Neural progenitor cell (in vitro differentiated cells): ENCODE measurements at places on chromosomes 1 and 21.
A peak's percentile ranks its signal among the peaks of the same experiment; 100 is the strongest.

DNA sequence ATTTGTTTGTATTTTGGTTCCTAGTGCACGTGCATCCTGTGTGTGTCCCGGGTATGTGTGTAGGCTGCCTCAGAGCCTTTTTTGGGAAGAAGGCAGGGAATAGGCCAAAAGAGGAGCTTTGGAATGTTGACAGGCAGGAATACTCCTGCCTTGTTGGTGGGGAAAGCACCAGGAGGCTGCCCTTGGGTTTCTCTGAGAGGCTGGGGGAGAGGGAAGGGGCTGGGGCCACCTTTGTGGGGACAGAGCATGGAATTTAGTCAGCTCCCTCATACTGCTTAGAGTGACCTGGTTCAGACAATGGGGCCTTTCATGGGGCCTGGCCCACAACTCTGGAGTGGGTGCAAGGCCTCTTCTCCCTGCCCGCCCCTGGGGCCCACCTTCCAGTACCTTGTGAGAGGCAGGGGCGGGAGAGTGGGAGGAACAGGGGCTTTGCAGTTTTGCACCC, 31.3 kb downstream of the ACOT11 start:
- DNase-seq, result no peak

DNA sequence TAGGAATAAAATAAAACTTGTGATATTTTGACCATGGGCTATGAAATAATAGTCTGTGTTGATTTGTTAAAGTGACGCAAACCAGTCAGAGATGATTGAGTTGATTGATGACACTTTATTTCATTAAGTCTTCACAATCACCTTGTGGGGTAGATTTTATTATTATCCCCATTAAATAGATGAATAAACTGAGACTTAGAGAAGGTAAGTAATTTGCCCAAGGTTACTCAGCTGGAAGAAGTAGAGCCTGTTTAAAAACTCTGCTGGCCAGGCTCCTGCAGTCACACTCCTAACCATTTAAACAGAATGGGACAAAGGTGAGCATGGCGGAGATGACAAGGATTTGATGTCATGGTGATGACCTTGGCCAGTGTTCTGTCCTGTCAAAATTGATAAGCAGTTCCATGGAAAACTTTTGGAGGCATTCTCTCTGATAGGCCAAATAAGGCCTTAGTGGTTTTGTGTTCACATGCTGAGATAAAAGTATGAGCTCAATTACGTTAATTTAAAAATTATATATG, 22.7 kb upstream of the MCOLN3 start:
- no peak for DNase-seq

DNA sequence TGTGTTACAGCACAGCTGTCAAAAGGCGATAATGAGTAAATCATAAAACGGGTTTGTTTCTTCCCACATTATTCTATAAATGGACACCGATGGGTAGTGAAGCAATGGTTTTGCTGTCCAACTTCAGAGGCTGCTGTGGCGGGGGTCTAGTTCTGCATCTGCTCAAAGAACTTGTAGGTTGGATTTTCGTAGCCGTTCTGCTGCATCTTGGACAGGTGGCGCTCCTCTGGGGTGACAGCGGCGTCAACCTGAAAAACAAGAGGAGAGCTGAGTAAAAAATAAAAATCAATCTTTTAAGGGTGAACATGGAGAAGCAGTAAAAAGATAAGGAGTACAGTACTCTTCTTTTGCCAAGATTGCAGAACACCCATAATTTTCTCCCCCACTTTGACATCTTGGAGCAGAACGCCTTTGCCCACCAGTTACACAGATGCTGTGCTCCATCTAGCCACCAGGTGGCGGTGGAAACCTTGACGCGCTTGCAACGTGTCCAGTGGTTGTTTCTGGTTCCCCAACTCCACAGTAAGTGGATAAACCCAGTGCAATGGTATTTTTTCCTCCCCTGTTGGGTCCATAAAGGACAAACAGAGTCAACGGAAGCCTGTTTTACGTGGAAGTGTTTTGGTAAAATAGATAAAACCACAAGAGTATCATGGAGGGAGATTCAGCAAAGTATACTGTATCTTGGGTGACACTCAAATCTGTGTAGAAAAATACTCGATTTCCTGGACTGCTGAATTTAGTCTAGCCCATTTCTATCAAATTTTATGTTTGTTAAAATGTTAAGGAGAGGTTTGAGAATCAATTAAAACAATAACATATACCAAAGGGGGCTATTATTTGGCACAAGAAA, 147.0 kb downstream of the GABPA start:
- peak; percentile 57 for DNase-seq

DNA sequence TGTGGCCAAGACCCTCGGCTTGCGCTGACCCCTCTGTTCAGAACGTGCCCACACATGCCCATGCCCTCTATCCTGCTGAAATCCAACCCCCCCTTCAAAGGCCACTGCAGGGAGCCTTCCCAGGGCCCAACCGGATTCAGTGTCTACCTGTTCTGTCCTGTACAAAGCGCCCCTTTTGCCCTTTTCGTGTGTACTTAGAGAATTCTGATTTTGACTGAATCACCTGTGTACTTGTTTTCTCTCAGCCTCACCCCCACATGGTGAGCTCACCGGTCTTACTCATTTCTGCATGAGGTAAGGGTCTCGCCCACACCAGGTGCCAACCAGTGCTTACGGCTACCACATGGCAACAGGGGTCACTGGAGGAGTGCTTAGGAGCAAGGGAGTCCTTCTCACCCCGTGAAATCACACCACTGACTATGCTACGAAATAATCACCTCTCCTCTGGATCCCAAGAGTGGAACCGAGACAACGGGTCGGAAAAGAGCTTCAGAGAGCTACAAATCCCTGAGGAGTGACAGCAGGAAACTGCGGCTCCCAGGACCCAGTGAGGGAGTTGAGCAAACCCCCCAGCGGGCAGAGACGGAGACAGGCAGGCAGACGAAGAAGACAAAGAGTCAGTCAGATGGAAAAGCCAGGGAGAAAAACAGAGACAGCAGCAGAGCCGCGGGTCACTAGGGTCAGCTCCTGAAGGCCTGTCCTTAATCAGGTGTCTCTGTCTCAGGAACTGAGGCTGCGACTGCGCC, 2.1 kb upstream of the S100A2 start:
- DNase-seq, result peak; percentile 39

DNA sequence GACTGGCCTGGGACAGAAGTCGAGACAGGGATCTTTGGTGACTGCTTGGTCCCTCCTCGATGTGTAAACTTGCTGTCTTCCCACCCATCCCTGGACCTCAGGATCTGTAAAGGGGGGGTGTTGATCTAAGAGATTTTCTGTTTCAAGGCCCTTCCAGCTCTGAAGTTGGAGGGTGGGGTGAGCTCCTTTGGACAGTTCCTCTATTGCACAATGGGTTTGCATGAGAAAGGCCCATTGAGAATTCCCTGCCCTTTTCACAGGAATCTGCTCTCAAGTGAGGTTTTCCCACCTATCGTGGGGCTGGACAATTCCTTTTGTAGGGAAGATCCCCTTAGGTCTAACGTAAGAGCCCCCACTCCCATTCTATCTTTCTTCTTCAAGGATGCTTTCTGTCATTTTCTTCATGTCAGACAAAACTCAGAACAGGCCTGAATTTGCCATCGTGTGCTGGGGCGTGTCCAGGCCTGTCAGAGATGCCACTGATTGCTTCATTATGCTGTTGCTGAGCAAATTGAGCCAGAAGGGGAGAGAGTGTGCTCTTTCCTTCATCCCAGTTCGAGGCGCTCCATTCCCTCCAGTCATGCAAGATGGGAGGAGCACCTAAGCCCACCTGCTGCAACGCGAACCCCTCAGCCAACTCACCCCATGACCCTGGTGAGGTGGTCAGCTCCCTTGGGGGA, 149.9 kb upstream of the IGSF21 start:
- DNase-seq, result no peak

- peak; percentile 75 for DNase-seq
These were observed 1.2 kb upstream of the CSMD2 start for GRCh38 chr1:34166191-34166624.

DNA sequence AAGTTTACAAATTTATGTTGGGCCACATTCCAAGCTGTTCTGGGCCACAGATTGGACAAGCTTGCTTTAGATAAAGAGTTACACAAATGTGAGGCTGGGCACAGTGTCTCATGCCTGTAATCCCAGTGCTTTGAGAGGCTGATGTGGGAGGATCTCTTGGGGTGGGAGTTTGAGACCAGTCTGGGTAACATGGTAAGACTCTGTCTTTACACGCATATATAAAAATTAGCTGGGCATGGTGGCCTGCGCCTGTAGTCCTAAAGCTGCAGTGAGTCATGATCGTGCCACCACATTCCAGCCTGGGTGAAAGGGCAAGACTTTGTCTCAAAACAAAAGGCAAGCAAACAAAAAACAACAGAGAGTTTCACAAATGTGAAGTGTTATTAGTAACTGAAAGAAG, 5.9 kb upstream of the VCAM1 start:
- DNase-seq, result no peak

GRCh38 chr1:155184351-155184811, 10.7 kb downstream of the TRIM46 start:
- no peak for DNase-seq

DNA sequence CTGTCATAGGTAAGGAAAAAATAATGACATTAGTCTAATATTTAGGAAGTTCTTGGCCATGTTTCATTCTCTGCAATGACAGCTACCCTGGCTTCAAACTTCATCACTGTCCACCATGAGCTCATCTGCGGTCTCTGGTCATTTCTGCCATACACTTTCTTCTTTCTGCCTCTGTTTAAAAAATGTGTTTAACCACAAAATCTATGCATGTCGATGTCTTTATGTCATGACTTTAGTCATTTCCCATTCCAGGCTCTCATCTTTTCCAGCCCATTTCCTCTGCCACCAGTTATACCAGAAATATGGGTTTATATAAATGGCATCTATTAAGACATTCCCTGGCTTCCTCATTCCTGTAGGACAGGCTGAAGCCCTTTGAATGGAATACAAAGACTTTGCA, 68.5 kb upstream of the DUSP10 start:
- no peak for DNase-seq

- DNase-seq, result no peak
These were observed 1.1 kb downstream of the CRCT1 start for GRCh38 chr1:152515434-152515783.

GRCh38 chr21:46324390-46325072, 575 bp downstream of the PCNT start:
- DNase-seq, result peak; percentile 92

DNA sequence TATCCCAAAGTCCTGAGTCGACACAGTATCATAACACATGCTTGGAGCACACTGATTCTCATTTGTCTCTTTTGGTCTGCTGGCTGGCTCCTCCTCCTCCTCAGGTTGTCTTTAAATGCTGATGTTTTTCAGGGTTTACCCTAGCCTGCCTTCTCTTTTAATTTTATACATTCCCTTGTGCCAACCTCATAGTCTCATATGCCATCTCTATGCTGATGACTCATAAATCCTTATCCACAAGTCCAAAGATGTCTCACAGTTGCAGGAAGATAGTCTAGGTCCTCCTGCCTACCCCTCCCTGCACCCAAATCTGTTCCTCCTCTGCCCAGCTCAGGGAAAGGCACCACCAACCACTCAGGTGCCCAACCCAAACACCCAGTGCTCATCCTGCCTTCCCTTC, 108.3 kb downstream of the SIPA1L2 start:
- DNase-seq, result no peak

DNA sequence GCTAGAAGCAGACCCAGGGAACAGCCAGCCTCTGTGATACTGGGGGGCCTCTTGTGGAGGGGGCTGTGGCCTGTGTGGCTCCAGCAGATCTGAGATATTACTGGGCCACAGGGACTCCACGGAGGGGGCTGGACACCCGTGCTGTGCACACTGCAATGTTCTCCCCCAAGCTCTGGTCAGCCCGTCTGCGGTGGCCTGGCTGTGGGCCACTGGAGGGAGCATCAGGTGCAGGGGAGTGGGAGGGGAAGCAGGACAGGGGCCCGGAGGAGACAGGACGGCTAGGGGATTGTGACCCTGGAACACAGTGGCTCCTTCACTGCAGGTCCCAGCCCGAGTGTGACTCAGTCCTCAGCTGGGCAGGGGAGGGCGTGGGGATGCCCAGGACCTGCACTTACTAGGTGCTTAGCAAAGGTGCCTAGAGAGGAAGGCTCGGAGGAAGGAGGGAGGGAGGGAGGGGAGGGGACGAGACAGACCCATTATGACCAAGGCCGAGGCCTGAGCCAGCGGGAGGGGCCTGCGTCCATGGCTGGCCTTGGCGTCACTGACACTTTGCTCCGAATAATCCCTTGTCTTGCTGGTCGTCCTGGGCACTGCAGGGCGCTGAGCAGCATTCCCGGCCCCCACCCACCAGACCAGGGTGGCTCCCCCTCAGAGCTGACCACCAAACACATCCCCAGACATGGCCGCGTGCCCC, 44.2 kb downstream of the PRDM16 start:
- DNase-seq, result no peak

DNA sequence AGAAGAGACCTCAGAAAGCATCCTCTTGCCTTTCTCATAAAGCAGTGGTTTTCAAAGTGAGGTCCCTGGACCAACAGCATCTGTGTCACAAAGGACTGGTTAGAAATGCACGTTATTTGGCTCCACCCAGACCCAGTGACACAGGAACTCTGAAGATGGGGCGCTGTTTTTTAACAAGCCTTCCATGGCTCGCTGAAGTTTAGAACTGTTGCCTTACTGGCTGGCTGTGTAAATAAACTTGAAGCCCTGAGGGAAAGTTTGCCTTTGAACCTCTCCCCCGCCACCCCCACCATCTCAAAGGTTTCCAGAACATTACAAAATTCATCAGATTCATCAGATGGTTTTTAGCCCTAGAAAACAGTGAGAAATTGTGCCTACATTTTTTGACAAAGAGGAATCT, 21.8 kb upstream of the IKBKE start:
- no peak for DNase-seq

- DNase-seq, result no peak
These were observed 26.2 kb upstream of the C1orf105 start for GRCh38 chr1:172394141-172394751.
